D721Med (cell line): ENCODE measurements at places on chromosomes 5 and 9.

GRCh38 chr5:89946508-89946907, 463.0 kb downstream of the CETN3 start:
- no peak for DNase-seq

DNA sequence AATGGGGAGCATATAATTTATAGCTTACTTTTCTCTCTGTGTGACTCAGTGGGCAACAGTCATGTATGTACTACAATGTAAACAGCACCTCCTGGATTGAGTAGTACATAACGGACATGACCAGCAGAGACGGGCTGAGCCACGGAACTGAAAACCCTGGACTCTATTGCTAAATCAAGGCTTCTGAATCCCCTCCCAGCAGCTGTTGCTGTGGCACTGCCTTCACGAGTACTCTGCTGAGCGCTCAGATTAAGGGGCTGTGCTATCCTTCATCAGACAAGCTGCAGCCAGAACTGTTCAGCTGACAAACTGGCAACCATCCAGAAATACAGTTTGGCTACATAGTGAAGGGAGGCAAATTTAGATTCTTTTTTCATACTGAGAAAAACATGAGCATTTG, 131.3 kb upstream of the CCDC180 start:
- DNase-seq = no peak

DNA sequence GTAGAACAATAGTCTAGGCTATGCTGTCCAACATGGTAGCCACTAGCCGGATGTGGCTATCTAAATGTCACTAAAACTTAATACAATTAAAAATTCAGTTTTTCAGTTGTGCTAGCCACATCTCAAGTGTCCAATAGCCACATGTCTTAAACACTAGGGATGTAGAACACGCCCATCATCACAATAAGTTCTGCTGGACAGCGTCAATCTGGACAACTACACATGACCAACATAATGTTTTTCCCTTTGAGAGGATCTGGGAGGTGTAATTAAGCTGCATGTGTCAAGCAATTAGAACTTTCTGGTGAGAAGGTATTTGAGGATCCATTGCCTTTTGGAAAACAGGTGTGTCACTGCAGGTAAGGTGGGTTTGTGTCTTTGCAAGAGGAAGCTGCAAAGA, 424.6 kb upstream of the WWC1 start:
- DNase-seq = no peak

DNA sequence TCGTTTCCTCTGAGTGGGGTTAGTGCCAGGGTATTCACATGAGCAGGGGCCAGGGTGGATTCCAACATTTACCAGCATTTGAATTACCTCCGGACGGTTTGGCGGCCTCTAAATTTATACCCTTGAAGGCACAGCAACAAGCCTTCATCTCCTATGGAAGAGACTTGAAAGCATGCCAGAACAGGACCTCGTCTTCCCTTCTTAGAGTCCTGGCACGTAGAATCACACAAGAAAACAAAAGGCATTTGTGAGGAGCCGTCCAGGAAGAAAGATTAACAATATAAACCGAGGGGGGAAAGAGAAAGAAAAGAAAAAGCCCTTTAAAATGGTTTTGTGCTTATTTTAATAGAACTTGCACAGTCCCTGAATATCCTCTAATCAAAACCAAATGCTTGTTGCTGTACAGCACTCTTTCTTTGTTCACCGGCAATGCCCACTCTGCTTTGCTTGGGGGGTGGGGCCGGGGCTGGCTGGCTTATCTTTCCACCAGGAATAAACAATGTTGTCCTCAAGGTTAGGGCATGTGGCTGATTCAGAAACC, 575.8 kb upstream of the ZNF462 start:
- DNase-seq = no peak

DNA sequence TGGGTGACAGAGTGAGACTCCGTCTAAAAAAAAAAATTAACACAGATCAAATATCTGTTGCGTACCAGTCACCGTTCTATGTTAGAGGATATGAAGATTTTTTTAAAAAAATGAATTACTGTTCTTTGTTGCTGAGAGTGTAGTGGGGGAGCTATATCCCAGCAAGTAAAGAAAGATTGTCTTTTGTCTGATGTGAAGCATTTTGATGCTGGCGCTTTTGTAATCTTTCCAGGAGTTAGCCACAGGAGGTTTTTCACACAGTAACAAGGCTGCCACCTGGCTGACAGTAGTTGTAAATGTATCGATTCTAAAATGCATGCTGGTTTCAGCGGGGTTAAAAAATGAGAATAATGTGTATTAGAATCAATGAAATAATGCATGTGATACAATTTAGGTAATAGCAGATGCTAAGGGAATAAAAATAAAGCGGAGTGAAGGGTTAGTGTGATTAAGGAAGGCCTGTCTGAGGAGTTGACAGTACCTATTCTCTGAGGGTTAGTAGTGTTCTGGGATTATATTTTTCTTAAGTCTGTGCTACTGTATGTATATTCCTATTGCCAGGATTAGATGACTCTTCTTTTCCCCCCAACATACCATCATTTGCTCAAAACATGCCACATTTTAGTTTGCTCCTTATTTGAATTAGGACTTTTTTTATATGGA, 3.4 kb downstream of the LMNB1 start:
- no peak for DNase-seq

GRCh38 chr9:124721109-124721906, 49.8 kb downstream of the NR6A1 start:
- no peak for DNase-seq
